Activated naive CD4-positive, alpha-beta T cell (primary cell): ENCODE measurements at places on chromosomes 12 and 14.

DNA sequence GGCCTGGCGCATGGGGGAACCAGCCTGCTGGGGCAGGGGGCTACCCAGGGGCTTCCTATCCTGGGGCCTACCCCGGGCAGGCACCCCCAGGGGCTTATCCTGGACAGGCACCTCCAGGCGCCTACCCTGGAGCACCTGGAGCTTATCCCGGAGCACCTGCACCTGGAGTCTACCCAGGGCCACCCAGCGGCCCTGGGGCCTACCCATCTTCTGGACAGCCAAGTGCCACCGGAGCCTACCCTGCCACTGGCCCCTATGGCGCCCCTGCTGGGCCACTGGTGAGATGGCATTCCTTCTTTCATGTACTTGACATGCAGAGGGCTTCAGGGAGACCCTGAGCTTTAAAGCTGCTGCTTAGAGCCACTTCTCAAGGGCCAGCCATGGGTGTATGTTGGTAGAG is 9.0 kb downstream of the LGALS3 start:
- no peak for DNase-seq

GRCh38 chr14:57171363-57171762 is 97.3 kb downstream of the EXOC5 start:
- no peak for DNase-seq

DNA sequence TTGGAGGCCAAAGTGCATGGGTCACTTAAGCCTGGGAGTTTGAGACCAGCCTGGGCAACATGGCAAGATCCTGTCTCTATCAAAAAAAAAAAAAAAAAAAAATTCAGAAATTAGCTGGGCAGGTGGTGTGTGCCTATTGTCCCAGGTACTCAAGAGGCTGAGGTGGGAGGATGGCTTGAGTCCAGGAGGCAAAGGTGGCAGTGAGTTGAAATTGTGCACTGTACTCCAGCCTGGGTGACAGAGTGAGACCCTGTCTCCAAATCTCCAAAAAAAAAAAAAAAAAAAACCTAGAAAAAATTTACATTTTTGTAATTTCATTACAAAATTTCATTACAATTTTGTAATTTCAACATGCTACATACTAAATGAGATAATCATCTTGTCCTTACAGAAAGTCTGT is 42.7 kb downstream of the SYNE2 start:
- no peak for DNase-seq

GRCh38 chr12:122079033-122079531 is 526 bp downstream of the MLXIP start:
- DNase-seq, result no peak

GRCh38 chr12:129245769-129246168 is 392.5 kb downstream of the GLT1D1 start:
- DNase-seq, result no peak

GRCh38 chr12:3366451-3367110 is 124.4 kb upstream of the PRMT8 start:
- DNase-seq, result no peak

- DNase-seq, result no peak
These were observed 264.9 kb downstream of the C12orf75 start for GRCh38 chr12:105595440-105595839.

GRCh38 chr14:104697892-104698583 is 8.6 kb downstream of the INF2 start:
- DNase-seq, result no peak

DNA sequence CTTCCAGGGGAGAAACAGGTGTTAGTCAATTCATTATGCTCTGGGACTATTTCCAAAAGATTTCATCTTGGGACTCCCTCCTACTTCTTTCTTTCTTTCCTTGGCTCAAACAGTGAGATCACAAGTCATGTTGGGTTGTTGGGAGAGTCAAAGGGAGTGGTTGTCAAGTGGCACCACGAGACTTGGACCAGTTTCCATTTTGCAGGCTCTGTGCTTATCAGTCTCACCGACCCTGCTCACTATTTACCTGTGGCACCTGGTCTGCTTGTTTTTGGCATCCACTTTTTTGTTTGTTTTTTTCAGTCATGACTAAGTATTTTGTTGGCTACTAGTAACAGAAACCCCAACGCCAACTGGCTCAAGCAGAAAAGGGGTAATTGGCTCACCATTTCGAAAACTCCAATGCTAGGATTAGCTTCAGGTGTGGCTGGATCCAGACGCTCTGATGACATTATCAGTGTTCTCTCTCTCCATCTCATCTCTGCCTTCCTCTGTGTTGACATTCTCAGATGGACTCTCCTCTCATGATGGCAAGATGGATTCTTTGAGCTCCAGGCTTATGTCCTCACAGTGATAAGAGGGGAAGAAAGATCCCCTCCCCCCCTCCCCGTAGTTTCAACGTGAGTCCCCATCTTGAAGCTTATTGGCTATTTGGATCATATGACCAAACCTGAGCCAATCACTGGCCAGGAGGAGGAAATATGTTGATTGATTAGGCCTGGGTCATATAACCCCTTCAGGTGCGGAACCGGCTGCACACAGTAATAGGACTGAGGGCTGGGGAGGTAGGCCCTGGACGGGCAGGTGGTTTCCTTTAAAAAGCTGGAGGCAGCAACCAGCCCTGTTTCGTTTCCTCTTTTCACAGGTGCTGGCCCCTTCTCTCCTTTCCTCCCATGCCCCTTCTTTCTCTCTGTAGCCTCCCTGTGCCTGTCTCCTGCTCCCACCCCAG is 84.2 kb downstream of the AACS start:
- no peak for DNase-seq

GRCh38 chr12:109115758-109116610 is at the start of gene ACACB:
TSS of gene ACACB (plus strand) at chr12:109116587. CDS start at chr12:109139406, 22,819 bp downstream.
- no peak for DNase-seq

DNA sequence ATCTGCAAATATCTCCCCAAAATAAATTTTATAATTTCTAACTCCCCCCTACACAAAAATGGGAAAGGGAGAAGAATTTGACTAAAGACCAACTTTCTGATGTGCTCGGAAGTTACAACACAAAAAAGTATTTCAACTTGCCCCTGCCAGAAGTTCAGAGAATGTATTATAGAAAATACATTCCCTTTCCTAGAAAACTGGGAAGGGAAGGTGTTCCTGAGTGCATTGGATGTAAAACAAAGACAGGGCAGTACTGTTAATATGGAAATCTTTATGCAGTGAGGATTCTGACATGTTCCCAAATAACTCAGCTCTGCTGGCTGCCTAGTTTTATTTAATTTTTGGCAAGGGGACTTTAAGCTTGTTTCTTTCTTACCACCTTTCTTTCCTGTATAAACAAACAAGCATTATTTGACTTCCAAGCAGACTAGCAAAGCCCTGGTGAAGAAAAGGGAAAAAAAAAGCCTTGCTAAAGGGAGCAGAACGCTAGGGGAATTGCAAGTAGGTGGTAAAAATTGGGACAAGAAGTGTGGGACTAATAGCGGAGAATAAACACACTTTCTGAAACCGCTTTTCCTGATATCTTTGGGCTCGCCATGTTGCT is 124.1 kb downstream of the STXBP6 start:
- no peak for DNase-seq

DNA sequence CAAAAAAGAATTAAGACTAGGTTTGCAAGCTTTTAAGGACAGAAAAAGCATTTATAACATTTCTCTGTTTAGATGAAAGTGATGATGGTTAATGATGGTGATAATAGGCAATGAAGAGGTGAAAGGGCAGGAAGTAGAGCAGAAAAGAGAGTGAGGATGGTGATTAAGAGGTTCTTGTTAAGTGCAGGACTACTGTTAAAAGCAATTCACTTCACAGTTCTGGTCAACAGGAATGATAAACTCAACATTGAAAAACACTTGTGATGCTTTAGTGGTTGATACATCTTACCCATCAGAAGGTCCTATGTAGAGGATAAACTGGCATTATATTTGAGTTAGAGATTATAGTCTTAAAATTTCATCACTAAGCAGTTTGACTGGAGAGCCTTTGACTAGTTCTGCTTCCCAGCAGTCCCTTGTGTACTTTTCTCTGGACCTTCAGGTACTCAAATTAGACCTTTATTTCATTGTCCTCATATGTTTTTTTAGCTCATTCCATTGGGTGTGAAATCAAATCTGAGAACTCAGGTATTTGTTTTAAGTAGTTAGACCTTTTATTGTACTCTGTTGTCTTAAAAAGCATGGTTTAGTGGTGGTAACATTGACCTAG is 10.9 kb downstream of the RAP1B start:
- DNase-seq, result no peak

- DNase-seq, result no peak
These were observed 4.0 kb upstream of the CNTN1 start for GRCh38 chr12:40688085-40688725.

DNA sequence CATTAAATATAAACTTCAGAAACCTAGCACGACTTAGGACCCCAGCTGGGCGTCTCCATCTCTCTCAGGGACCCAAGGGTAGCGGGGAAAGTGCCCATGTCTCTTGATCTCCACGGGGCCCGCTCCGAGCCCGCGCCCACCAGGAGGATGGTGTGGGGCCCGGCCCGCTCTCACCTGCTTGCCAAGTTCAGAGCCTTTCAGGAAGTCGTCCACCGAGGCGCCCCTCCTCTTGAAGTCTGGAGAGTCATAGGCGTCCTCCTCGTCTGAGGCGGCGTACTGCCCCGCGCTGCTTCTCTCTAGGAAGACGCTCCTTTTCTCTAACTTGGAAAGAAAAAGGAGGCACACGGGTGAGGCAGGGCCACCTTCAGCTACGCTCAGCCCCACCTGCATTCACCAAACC is 96.9 kb downstream of the PIWIL1 start:
- DNase-seq, result no peak

GRCh38 chr12:71186571-71187288 is 28.9 kb upstream of the TSPAN8 start:
- DNase-seq, result no peak

GRCh38 chr12:114919479-114919878 is 235.5 kb upstream of the TBX3 start:
- no peak for DNase-seq

DNA sequence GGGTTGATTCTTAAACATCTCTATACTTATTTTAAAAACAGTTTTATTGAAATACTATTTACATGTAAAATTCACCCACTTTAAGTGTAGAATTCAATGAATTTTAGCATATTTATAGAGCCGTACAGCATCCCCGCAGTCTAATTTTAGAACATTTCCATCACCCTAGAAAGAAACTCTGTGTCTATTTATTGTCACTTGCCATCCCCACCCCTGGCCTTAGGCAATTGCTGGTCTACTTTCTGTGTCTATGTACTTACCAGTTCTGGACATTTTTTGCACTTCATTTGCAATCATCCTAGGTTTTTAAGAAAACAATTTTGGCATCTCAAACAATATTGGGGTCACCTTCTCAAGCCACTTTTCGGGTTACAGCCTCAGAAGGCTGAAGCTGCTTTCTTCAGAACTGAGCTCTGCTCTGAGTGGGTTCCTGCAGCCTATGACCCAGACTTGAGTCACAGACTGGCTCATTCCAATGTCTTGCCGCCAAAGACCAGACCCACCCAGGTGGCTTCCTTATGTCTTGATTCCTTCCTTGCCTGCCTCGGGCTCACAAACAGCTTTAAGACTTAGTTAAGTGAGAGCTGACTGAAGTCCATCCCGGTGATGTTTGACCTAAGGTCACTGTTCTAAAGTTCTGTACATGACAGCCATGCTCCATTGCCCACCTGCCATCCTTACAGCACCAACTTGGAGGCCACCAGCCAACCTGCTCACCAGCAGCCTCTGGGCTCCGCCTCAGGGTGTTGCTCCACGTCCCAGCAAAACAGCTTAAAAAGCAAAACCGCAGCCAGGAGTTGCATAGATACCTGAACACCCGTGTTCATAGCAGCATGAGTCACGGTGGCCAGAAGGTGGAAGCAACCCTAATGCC is 131.5 kb downstream of the CHST11 start:
- DNase-seq, result no peak

GRCh38 chr12:94674051-94674451 is 23.7 kb upstream of the TMCC3 start:
- DNase-seq, result no peak

DNA sequence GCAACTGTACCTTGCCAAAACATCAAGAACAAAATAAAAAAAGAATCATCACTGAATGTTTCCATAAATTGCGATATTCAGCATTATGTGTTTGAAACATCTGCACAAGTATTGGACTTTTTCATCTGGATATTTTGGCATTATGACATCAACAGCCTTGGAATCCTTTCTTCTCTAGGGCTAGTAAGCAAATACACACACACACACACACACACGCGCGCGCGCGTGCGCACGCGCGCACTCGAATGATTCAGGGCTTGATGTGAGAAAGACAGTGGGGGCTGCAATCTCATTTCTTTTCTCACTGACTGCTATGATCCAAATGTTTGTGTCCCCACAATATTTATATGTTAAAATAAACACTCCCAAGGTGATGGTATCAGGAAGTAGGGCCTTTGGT is 90.0 kb upstream of the SLC38A4 start:
- DNase-seq, result no peak

DNA sequence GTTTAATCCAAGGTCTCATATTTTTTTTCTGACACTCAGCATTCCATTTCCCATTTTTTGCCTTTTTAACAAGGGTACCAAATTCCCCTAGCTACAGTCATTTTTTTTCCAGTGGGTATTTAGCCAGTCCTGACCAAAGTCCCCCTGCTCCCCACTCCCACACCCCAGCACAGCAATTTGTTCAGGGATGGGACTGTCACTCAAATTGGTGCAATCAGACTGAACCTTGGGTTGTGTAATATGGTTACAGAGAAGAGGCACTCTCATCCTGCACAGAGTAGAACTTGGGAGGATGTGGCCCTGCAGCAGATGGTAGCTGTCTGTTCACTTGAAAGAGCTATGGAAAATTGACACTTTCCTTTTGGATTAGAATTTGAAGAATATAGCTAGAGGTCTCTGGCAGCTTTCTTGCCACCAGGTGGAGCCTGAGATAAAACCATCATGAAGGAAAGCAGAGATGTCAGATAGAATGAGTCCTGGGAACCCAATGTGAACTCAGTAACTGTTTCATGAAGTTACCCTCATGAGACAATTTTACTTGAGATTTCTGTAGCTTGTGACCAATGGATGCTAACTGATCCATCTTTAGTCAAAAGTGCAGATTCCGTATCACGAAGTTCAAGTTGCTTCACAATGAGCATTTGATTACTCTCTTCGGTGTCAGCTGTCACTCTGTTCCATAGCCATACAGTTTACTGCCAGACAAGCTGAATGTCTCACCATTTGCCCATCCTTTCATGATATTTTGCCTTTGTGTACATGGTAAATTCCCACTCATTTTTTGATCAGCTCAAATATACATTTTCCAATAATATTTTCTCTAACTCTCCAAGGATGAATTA is 394.0 kb upstream of the SYT1 start:
- no peak for DNase-seq

- DNase-seq, result no peak
These were observed 9.6 kb upstream of the SNAPC1 start for GRCh38 chr14:61752626-61753025.

DNA sequence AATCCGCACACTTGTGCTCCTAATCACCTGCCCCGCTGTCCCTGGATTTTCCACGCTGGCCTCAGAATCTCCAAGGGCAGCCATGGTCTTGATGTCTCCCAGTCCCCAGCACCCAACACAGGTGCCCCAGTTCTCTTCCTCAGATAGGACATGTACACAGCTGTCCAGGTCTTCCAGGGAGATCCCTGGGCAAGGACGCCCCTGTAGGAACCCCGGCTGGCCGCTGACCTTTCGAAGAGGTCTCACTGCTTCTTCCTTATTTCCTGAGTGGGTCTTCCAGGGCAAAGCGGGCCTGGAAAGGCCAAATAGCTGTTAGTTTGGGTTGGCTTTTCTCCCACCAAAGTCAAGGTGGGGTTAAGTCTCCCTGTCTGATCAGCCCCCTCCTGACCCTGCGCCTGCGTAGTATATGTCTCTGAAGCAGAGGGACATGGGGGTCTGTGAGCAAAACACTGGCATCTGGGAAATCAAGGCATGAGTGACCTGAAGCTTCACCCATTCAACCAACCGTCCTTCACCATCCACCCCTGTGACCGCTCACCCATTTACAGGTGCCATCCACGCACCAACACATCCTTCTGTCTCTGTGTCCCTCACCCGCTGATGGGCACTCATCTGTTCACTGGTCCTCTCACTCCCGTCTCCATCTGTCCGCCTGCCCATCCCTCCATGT is 4.6 kb downstream of the BEGAIN start:
- no peak for DNase-seq
